ENCODE measurements at places on chromosomes 4 and X.

DNA sequence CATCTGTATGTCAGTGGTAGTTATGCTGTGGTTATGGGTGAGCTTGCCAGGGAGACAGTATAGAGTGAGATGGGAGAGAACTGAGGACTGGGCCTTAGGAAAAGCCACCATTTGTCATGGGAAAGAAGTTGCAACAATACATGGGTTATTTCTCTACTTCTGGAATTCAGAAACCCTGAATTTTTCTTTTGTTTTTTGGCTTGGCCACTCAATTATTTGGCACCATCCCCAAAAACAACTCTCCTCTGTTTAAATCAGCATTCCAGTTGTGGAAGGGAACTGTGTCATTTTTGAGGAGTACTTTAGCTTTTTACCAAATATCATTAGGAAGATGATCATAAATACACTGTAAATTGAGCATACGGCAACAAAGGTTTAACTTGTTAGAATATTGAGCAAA lies 41.1 kb upstream of the ACSL4 start:
- DNase-seq, result no peak

GRCh38 chr4:134028421-134028820 lies 173.2 kb downstream of the PABPC4L start:
- DNase-seq, result no peak

DNA sequence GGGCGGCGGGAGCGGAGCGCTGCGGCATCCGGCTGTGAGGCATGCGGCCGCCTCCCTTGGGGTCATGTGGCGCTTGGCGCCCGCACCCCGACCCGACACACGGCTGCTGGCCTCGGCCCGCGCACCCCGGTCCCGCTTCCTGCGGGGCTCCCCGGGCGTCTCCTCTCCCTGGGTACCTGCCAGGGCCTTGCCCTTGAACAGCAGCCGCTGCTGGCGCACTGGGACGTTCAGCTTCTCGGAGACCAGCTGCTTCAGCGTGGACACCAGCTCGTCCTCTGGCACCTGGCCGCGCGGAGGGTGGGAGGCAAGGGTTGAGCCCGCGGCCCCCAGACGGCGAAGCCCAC lies 391 bp downstream of the UBL4A start:
- DNase-seq, result no peak

DNA sequence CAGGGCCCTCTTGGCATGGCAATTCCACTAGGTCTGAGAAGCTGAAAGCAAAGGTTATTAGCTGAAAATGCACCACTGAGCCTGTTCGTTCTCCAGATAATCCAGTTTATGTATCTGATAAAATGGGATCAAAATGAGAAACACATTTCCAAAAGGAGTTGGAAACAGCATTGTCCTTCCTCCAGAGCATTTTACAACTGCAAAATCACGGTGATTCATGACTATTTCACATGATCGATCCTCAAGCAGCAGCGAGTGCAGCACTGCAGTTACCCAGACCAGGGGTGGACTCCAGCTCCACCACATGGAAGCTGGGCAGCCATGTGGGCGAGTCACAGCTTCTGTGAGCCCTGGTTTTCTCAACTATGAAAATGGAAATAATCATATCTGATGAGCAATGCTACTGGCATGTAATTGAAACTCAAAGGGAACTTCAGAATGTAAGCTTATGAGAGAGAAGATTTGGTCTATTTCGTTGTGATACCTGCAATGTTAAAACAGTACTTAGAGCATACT lies 78.7 kb upstream of the MSX1 start:
- DNase-seq, result no peak

- DNase-seq, result no peak
These were observed 3.2 kb downstream of the SEL1L3 start for GRCh38 chr4:25859429-25860148.

Measured in NCI-H1092 (cell line).